Omental fat pad (tissue), 4 donors: ENCODE measurements at places on chromosomes 7 and 10.

DNA sequence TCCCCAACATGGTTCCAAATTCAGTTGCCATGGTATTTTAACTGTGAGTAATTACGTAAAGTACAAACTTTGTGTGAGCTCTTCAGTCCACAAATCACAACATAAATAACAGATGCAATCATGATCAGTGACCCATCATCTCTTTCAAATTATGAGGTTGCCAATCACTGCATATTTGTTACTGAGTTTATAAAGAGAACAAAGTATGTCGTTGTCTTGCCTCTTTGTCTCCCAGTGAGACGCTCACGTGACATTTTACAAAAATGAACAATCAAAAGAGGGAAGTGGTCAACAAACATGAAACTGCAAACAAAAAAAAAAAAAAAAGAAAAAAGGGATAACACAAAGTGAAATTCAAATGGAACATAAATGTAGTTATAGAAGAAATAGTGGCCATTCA is 122.7 kb upstream of the PDSS1 start:
- no peak for DNase-seq

DNA sequence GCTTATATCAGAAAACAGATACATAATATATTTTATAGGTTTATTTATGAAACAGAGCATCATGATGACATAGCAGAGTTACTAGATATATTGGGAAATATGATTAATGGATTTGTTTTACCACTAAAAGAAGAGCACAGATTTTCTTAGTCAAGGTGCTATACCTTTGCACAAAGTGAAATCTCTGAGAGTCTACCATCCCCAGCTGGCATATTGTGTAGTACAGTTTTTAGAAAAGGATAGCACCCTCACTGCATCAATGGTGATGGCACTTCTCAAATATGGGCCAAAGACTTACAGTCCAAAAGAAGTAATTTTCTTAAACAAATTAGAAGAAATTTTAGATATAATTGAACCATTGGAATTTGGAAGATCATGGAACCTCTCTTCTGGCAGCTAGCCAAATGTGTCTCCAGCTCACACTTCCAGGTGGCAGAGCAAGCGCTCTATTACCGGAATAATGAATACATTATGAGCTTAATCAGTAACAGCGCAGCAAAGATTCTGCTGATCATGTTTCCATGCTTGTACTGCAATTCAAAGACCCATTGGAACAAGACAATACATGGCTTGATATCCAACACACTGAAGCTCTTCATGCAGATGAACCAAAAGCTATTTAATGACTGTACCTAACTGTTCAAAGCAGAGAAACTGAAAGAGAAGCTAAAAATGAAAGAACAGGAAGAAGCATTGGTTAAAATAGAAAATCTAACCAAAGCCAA is 21.9 kb upstream of the CREB3L2 start:
- DNase-seq: no peak

- no peak for DNase-seq
Measured at GRCh38 chr10:110724116-110724921, 80.2 kb downstream of the RBM20 start.

DNA sequence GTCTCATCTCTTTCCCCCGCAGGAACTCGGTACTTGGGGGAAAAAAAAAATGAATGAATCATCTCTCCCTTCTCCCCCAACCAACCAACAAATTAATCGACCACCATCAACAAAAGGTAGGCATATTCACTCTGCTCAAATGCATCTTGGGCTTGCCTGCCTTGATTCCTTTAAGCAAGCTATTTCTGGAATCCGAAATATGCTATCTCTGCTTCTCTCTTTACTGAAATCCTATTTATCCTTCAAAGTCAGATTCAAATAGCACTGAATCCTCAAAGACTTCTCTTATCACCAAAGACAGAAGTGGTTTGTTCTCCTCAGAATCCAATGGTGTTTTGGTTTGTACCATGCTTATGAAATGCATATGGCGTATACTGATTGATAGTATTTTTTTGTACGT is 49.6 kb upstream of the TPK1 start:
- DNase-seq: no peak

GRCh38 chr10:13969118-13969791 is 361.5 kb downstream of the FRMD4A start:
- no peak for DNase-seq

- no peak for DNase-seq
Measured at GRCh38 chr10:69335063-69335587, 56.8 kb downstream of the HK1 start.

DNA sequence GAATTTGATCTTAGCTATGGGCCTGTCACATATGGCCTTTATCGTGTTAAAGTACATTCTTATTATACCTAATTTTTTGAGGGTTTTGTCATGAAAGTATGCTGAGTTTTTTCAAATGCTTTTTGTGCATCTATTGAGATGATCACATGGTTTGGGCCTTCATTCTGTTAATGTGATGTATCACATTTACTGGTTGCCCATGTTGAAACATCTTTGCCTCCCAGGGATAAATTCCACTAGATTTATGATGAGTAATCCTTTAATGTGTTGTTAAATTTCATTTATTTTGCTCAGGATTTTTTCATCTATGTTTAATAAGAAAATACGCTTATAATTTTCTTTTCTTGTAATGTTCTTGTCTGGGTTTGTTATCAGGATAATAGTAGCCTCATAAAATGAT is 442.0 kb downstream of the MDFIC start:
- DNase-seq: no peak

DNA sequence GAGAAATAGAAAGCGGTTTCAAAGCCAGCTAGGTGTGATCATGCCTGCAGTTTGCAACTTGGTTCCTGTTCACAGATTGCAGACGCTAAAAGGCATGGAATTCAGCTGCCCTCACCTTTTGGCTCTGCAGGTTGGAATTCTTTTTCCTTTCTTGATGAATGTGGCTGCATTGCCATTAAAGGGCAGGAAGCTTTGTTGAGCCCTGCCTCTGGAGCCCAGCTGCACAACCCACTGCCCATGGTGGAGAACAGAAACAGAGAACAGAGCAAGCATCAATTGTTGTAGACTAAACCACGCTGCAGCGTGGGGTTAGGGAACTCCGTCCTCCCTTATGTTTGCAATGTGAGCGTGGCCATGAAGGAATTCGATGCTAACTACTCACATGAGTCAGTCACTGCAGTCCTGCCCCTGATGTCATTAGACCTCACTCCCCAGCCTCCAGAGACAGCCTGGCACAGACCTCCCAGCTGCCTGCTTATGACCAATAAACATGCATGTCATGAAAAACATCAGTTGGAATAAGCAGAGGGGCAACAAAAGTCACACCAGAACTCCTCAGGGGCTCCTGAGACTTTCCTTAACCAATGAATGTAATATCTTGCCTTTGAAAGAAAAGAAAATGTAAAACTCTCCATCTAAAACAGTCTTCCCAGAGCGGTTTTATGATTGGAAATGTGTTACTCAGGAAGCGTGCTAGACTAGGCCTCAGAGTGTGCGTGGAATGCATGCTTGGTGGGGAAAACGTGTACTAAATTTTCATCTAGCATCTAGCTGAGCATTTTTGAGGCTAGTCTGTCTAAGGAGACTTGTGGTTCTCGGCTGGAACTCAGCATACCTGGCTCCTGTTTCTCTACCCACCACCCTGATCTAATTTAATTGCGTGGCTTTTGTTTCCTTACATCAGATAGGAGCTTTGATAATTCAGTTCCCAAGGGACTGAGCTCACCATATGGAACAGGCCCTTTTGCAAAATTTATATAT is 232.2 kb downstream of the KIAA1217 start:
- DNase-seq: no peak

GRCh38 chr10:117078168-117078837 is 59.8 kb downstream of the VAX1 start:
- DNase-seq: no peak

GRCh38 chr7:85833066-85833465 is 646.2 kb upstream of the SEMA3D start:
- no peak for DNase-seq

- DNase-seq: no peak
Measured at GRCh38 chr7:2181077-2181854, 51.5 kb downstream of the MAD1L1 start.

GRCh38 chr7:1421946-1422345 is 37.3 kb downstream of the MICALL2 start:
- no peak for DNase-seq

DNA sequence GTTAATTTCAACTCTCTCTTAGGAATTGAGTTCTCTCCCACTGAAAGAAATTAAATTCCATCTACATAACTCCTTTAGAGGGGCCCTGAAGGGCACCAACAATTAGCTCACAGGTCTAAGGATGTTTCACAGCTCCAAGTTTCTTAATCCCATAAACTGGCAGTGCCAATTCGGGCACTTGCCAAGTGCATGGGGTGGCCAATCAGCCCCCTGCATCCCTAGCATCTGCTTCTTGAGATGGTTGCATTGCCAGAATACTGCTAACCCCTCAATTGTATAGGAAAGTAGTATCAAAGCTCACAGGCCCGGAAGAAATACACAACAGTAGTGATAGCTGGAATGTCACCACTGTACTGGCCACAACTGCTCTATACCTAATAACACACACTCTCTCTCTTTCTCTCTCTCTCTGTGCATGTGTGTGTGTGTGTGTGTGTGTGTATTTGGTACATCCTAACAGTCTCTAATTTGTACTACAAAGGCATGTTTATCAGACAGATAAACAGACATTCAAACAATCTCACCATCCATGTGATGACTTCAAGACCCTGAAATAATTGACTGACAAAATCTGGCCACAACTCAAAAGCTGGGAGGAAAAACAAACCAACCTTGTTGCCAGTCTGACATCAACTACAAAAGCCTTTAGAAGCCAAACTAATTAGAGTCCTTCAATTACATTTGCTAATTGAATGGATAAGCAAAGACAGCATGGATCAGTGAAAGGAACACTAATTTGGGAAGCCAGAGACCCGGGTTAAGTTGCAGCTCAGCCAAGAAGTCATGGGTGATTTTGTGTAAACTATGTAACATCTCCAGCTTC is 27.8 kb downstream of the HIBADH start:
- no peak for DNase-seq

- no peak for DNase-seq
Measured at GRCh38 chr10:53836638-53837037, 964.4 kb downstream of the PCDH15 start.

GRCh38 chr7:157840914-157841772 is 504.3 kb downstream of the DNAJB6 start:
- no peak for DNase-seq
